H54 (cell line): ENCODE measurements at places on chromosomes 11 and 22.
A peak's percentile ranks its signal among the peaks of the same experiment; 100 is the strongest.

DNA sequence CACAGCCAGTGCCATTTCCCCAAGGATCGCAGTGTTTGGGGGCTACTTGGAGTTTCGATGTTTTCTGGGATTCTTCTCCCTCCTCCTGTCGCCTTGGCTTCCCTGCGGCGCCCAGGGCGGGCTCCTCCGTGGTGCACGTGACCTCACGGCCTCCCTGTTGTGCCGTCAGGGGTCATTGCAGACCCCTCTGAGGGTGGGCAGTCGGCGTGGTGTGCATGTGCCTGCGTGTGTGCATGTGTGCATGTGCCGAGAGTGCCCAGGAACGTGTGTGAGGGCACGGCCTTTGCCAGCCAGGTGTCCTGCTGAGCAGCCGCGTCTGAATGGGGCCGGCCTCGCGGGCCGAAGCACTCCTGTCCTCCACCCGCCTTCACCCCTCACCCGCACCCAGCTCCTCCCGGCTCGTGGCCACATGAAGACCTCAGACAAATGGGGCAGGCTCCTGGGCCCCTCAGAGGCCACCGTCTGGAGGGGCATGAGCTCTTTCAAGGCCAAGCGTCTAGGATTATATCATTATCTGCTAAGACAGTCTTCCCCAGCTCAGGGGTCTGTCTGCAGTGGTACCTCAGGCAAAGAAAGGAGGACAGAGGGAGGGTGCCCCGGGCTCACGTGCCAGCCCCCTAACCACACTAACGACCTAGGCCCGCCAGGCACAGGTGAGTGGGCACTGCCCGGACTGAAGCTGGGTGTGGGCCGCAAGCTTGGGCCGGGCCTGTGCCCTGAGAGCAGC is 9.4 kb upstream of the MRPL23 start:
- no peak for DNase-seq

DNA sequence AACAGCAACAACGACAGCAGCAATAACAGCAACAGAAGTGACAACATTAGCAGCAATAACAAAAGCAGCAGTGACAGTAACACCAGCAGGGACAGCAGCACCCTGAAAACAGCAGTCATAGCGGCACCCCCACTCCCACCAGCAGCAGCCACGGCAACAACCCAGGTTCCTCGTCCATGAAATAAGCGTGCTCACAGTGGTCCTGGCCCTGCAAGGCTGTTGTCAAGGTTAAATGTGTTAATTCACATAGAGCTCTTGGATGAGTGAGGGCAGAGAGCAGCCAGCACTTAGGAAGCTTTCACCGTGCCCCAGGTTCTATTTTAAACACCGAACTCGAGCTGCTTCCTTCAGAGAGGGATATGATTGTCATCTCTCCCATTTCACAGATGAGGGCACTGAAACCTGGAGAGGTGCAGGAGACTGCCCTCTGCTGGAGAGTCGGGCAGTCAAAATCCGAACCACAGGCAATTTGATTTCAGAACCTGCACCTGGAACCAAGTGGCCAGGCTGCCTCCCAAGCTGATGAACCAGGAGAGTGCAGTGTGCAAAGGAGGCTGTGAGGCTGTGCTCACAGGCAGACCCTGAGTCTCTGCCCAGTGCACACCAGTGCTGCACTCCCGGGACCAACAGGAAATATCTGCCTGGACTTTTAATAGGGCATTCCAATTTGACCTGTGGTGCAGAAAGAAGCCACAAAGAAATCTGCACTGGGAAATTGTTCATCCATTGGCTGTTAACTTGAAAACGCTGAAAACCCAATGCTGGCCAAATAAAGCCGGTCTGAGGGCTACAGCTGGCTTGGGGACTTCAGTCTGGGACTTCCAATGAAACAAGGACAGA is 22.9 kb upstream of the FGF3 start:
- no peak for DNase-seq

GRCh38 chr22:50581950-50582492 is 628 bp downstream of the CHKB start:
- DNase-seq: no peak

- DNase-seq: no peak
These were observed 114.1 kb upstream of the GRAMD1B start for GRCh38 chr11:123316003-123316402.

DNA sequence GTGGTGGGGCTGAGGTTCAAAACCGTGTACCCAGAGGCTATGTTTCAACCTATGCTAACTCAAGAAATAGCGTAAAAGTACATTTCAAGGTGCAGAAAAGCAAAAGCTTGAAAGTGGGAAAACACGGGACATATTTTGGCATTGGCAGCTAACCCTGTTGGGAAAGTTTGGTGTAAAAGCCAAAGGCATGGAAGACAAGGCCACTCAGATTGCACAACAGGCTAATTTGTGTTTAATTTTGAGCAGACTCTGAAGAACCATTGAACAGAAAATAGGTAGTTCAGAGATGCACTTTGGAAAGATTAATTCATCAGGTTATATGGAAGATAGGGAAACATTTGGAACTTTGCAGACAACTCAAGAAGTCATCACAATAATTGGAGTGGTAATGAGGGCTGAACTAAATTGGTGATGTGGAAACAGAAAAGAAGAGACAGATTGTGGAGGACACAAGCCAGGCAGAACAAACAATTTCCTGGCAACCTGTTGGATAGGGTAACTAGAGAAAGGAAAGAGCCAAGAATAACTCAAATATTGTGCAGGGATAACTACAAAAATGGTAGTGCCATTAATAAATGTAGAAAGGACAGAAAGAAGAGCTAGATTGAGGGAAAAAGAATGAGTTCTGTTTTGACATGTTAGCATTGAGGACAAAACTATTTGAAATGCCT is 140.5 kb upstream of the PGR start:
- no peak for DNase-seq

- no peak for DNase-seq
These were observed 187.2 kb downstream of the SPON1 start for GRCh38 chr11:14149683-14150082.

DNA sequence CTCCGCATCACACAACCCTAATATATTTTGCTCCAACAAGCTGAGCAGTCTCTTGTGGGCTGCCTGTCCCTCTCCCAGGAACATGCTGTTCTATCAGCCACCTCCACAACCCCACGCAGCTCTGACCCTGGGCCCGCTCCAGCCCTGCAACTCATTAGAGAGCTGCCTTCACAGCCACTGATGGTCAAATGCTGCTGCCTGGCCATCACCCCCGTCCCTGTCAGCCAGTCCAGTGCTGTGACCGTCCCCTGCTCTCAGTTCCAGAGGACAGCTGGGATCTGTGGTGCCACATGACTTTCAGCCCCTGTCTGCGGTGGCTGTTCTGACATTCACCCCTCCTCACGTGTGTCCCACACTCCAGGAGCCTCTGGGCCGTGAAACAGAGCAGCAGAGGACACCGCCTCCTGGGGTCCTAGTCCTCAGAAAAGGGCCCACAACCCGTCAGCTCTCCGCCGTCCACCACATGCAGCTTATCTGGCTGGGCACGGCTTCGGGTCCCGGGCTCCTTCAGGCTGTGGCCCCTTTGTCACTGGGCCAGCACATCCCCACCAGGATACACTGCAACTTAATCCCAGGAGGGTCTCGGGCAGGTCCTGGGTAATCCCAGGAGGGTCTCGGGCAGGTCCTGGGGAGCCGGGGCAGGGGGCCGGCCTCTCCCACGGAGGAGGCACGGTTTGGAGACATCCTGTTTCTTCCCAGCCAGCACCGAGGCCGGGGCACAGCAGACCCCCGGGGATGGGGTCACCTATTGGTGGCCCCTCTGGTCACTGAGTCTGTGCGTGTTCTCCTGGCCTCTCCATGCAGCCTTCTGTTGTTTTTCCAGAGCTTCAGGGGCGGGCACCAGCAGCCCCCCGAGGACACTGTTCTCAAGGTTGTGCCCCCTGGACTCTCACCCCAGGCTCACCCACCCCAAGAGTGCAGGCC is 15.1 kb downstream of the CRELD2 start:
- no peak for DNase-seq

- DNase-seq: no peak
These were observed 36.4 kb downstream of the SWAP70 start for GRCh38 chr11:9700105-9700801.

- DNase-seq: no peak
These were observed 76.1 kb downstream of the SOX6 start for GRCh38 chr11:16280256-16280682.

DNA sequence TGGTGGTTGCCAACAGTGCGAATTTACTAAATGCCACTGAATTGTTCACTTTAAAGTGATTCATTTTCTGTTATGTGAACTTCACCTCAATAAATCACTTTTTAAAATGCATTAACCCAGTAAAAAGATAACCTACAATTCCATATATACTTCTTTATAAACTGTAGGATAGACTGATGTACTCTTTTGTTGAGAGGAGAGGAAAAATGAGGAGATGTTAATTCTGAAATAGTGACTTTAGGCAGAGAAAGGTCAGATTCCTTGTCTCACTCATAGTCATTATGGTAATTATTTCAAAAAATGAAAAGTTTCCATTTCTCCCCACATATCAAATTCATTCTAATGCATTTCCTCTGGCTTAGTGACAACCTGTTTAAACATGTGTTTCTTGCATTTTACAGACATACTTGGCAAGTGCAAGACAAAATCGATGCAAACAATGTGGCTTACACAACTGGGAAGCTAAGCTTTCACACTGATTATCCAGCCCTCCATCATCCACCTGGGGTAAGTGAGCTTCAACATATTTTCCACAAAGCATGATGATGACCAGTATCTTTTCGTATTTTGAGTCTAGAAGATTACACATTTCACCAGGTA is 74.5 kb downstream of the BBOX1 start:
- no peak for DNase-seq

DNA sequence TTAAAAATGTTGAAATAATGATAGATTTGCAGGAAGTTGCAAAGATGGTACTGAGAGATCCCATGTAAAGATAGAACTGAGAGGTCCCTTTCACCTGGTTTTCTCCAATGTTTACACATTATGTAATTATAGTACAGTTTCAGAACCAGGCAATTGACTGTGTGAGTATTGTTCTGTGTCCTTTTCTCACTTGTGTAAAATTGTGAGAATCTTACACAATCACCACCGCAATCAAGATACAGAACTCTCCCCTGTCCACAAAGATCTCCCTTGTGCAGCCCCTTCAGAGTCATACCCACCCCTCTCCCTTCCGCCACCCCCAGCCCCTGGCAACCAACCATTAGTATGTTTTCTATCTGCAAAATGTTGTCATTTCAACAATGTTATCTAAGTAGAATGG is 119.8 kb upstream of the NAV2 start:
- DNase-seq: no peak

GRCh38 chr11:1471736-1472135 is 14.8 kb downstream of the MOB2 start:
- no peak for DNase-seq

DNA sequence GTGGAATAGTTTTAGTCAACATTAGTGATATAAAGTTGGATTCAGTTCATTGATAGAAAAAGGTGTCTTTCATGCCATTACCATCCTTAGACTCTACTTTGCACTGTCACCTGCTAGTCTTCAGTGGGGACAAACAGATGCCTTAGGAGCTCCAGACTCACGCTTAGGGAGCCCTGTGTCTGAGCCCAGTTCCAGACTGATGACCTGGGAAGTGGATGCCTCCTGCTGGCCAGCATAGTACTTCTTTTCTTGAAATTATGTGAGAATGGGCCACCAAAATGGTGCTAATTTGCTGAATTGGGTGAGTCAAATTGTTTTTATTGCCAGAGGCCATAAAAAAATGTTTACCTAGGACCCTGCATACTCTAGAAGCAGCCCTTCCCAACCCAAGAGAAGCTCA is 53.9 kb downstream of the NOX4 start:
- no peak for DNase-seq

DNA sequence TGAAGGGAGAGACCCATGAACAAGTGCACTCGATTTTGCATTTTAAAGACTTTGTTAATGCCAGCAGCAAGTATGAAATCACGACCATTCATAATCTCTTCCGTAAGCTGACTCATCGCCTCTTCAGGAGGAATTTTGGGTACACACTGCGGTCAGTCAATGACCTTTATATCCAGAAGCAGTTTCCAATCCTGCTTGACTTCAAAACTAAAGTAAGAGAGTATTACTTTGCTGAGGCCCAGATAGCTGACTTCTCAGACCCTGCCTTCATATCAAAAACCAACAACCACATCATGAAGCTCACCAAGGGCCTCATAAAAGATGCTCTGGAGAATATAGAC is 5.9 kb downstream of the SERPIND1 start:
- DNase-seq: peak; percentile 28

DNA sequence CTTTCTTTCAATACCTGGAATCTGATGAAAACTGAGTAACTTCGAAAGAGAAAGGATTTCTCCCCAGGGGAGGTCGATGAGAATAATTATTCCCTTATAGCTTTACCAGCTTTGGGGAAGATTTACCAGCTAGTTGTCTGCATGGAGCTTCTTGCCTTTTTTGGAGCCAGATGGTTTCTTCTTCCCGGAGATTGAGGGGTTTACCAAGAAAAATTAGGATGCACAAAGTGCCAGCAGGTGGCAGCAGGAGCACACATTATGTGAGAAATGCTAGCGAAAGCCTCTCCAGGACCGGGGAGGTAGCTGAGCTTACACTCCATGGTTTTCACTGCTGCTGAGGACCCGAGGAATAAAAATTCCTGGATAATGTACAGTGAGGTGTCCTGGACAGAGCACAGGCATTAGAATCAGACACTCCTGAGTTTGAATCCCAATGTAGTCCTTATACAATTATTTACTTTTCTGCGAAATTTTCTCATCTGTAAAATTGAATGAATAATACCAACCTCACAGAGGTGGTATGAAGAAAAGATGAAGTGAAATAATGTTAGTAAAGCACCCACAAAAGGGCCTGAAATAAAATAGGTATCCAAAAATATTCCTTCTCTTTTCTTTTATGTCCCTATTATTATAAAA is 46.0 kb upstream of the PARVA start:
- peak; percentile 39 for DNase-seq

DNA sequence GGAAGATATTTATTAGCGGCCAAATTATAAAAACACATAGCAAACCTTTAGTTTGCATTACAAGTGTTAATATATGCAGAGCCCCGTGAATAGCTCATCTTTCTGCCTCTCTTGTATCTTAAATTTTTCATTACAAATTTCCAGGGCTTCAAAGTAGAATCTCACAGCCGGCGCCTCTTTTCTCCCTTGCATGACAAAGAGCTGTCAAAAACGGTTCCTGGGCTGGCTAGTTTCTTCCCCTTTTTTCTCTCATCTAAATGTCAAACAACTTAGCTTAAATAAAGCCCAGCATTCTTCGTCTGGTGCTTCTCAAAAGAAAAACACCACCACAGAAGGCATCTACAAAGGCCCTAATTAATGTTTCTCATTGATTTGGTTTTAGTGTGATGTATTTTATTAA is 253.0 kb downstream of the INSC start:
- no peak for DNase-seq

GRCh38 chr11:7275133-7275532 is 23.4 kb downstream of the SYT9 start:
- DNase-seq: no peak
